WTC11 (cell line): ENCODE measurements at places on chromosomes 16 and 17. TPM values are rescaled to one million over a fixed set of nuclear protein-coding genes. Genes with fewer than 3 reads are reported as not detected.
A peak's percentile ranks its signal among the peaks of the same experiment; 100 is the strongest.

- no peak for DNase-seq
These were observed 343.3 kb downstream of the SLC39A11 start for GRCh38 chr17:72749119-72749572.

- DNase-seq: no peak
These were observed 97.5 kb downstream of the CYLD start for GRCh38 chr16:50839356-50839755.

RNF112 gene
- 4.5 to 5.1 TPM (median 4.9 TPM) in 3 replicates for total RNA-seq

CDH13 gene
- 0.48 to 0.81 TPM (median 0.62 TPM) in 3 replicates for total RNA-seq

ACSM2A gene
- 0.14 TPM in 1 of 3 replicates, not detected in the others for total RNA-seq

- peak; percentile 55 for DNase-seq
These were observed 1.5 kb downstream of the DLX3 start for GRCh38 chr17:49993423-49994060.

DNA sequence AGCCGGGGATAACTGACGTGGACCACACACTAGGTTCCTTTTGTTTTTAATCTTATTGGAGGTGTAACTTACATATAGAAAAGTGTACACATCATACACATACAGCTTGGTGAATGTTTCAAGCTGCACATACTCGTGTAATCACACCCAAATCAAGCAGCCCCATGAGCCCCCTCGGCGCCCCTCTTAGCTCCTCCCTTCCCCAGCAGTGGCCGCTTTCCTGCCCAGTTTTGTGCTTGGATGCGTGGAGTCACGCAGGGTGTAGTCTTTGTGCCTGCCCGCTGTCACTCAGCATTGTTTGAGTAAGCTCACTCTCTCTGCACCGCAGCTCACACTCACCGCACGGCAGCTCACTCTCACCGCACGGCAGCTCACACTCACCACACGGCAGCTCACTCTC is 151.7 kb upstream of the CHMP6 start:
- DNase-seq: no peak

CCDC154 gene
- 0.46 to 1.2 TPM (median 1.1 TPM) in 3 replicates for total RNA-seq

DNA sequence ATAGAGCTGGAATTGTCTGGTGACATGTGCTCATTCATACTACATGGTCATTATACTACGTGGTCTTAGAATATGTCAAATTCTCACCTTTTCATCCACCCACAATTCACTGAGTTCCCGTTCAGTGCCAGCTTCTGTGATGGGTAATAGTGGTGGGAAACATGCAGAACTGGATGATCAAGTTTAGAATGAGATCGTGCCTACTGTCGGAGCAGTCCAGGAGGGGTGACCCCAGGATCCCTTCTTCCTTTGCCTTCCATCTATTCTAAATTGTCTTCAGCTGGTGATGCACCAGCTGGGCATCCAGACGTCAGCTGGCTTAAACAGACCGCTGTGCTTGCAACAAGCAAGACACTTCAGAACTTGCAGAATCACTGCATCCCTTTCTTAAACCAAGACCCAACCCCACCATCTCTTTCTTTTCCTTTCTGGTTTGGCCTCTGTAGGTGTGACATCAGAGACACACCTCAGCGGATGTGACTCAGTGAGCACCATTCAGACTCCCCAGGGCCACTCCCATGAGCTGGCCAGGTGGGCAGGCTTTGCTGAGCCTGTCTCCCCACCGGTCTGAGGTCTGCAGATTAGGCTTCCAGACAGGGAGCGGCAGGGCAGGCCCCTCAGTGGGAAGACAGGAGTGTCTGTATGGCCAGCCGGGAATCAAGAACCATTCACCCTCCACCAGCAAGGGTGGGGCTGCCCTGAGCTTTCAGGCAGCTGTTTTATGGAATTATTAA is 18.1 kb downstream of the C17orf100 start:
- DNase-seq: no peak

KRTAP4-3 gene
- not detected in 3 replicates for total RNA-seq

GRCh38 chr17:61766520-61766919 is 96.8 kb downstream of the BRIP1 start:
- DNase-seq: no peak

DNA sequence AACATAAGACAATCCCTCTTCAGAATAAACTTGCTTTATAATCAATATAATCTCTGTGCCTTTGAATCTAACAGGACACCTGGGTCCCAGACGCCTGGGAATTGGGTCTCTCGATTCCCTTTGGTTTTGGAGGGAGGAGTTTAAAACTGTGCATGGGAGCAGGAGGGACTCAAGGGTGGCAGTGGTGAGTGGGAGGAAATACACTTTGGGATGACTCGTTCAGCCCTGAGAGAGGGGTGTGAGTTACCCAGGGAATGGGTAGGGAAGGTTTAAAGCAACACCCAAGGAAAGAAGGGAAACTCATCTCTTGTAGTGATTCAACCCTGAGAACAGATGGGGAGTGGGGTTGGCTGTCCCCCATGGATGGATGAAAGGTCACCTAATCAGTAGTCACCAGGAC is 1.6 kb downstream of the RANGRF start:
- no peak for DNase-seq

DNA sequence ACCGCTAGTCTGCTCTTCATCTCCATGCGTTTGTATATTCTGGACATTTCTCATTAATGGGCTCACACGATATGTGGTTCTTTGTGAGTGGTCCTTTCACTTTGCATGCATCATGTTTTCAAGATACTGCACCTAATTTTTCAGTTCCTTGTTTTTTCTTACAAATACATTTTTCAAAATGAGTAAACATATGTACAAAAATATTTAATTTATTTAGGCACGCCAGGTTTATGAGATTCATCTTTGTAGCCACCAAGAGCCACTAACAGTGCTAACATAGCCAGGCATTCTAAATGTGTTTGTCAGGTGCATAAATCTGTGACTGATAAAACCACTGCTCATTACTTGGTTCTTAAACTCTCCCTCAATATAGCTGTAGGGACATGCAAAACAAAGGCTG is 375.3 kb downstream of the WWOX start:
- DNase-seq: no peak

DNA sequence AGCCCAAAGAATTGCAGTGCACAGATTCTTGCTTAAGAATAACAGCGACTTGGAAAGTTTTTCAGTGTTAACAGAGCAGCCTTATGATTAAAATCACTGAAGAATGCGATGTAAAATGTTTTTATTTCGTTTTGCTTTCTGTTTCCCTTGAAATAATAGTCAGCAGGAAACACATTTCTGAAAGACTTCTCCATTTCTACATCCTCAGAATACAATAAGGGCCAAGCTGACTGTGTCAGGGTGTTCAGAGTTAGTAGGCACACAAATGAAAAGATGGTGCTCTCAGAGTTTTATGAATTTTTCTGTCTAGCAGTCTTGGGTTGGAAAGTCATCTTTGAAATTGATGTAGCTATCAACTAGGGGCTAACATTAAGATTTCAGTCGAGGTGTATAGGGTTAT is 582.9 kb upstream of the RBFOX1 start:
- DNase-seq: no peak

GRCh38 chr17:42133461-42134041 is 10.9 kb downstream of the HSPB9 start:
- no peak for DNase-seq

NLK gene
- total RNA-seq: 38.3 to 40.3 TPM (median 39.9 TPM) in 3 replicates

DNA sequence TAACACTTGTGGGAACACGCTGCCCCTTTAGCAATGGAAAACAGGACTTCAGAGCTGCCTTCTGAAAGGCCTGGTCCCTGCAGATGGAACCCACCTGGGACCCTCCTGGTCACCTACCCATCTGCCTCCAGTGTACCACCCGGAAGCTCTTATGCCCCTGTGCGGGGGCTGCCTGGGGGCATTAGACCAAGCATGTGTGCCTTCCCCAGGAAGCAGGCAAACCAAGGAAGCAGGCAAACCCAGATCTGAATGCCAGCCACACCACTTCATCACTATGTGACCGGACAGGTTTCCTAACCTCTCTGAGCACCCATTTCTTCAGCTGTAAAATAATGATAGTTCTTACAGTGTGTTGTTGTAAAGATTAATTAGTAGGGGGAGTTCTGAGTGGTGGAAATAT is 20.8 kb upstream of the LRRC37A3 start:
- no peak for DNase-seq

- no peak for DNase-seq
These were observed 48.8 kb upstream of the SDK2 start for GRCh38 chr17:73693071-73693470.

GRCh38 chr16:4695473-4696171 is 2.3 kb downstream of the NUDT16L1 start:
- no peak for DNase-seq

GRCh38 chr17:80750263-80750662 is 205.6 kb downstream of the RPTOR start:
- DNase-seq: no peak

GRCh38 chr17:4005296-4006164 is 41.3 kb upstream of the ATP2A3 start:
- DNase-seq: no peak

DNA sequence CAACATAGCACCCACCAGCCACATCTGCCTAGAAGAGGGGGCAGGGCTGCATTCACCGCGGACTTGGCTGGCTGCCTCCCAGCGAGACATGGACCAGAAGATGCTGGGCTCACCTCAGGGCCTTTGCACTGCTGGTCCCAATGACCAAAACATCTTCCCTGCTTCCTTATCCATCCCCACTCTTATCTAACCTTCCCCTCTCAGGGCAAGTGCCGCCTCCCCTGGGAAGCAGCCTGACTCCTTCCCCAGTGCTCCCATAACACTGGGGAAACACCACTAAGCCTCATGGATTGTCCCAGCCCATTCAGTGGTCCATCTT is 5.7 kb downstream of the TMC6 start:
- DNase-seq: no peak

GRCh38 chr16:29978081-29978480 is 4.4 kb downstream of the TAOK2 start:
- no peak for DNase-seq

GP1BA gene
- total RNA-seq: not detected in 3 replicates

FOXN1 gene
- total RNA-seq: not detected in 3 replicates

- DNase-seq: peak; percentile 89
These were observed at the start of gene WDR81 for GRCh38 chr17:1724351-1724868. WDR81 (plus strand) TSS chr17:1724704; CDS start chr17:1724960, 256 bp downstream.

- no peak for DNase-seq
These were observed 108.0 kb downstream of the CCDC182 start for GRCh38 chr17:57636985-57637665.

DNA sequence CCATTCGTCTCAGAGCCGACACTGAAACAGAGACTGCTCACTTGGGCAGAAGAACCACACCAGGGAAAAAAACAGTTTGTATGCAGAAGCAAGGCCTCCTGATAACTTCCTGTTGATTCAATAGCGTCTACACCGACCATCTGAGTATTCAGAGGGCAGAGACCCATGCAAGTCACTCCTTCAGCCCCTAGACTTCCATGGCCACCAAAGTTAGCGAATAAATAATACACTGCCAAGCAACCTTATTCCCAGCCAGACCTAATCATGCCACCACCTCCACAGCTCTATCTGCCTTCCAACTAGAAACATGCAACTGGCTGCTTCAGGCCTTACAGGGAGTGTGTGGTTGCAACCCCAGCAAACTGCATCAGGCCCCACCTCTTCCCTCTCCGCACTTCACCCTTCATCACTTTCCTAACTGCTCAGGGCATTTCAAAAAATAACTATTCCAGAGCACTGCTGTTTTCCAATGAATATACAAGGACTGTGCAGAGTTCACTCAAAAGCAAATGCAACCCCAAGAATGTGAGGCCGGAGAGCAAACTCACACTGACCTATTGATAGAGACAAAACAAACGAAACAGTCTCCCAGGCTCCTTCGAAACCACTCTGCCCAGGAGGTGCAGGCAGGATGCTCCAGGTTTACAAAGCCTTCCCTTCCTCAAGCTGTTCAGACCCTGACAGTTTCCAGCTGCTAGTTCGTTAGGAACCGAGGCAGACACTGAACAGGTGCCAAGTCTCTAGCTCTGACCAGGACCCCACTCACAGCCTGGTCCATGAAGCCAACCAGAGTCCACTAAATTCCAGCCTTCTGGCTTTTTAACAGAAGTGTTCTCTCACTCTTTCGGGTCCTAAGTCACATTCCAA is 3.6 kb downstream of the USP7 start:
- no peak for DNase-seq

- no peak for DNase-seq
These were observed 23.2 kb downstream of the LITAF start for GRCh38 chr16:11563493-11564040.

GRCh38 chr16:85138825-85139627 is 26.8 kb upstream of the CIBAR2 start:
- no peak for DNase-seq

ARL4D gene
- 11.9 to 13.4 TPM (median 13.0 TPM) in 3 replicates for total RNA-seq

DNA sequence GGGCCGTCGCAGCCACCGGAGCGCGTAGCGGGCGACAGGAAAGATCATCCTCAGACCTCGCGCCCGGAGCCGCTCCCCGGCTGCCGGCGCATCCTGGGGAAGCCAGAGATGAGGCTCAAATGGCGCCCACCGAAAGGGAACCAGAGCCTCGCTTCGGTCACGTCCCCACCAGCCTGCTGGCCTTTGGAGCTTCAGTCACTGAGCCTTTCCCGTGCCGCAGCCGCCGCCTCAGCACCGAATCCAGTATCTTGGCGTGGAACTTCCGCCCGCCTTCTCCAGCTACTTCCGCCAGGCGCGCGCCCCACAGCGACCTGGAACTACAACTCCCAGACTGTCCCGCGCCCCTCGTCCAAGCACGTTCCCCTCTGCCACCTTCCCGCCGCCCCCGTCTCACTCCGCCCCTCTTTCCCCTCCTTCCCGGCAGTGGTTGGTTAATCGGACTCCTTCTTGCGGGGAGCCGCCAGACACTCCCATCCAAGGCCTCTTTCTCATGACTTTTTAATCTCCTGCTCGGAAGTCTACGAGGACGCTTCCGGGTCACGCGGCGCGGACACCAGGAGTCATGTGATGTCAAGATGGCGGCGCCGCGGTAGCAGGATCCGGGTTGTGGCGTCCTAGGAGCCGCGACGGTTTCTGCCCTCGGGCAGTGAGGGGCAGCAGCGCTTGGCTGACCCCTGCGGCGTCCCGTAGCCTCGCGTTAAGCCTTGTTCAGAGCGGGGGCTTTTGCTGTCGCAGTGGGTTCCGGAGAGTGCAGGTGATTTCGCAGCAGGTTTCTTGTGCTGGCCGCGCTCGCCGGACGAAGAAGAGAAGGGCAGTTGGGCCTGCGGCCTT is at the start of the genes SMCR8 and TOP3A:
SMCR8 (plus strand) TSS at position 563 of the 831 bp plus-strand sequence. CDS start 497 bp downstream, outside the sequence.
TOP3A (minus strand) TSS at position 264 of the 831 bp plus-strand sequence; CDS start at position 48, 216 bp downstream.
- DNase-seq: peak; percentile 93

CWC25 gene
- 16.1 to 17.3 TPM (median 17.1 TPM) in 3 replicates for total RNA-seq

CRAMP1 gene
- 24.0 to 27.4 TPM (median 25.9 TPM) in 3 replicates for total RNA-seq

- DNase-seq: no peak
These were observed 13.3 kb upstream of the RFWD3 start for GRCh38 chr16:74679983-74680382.

DNA sequence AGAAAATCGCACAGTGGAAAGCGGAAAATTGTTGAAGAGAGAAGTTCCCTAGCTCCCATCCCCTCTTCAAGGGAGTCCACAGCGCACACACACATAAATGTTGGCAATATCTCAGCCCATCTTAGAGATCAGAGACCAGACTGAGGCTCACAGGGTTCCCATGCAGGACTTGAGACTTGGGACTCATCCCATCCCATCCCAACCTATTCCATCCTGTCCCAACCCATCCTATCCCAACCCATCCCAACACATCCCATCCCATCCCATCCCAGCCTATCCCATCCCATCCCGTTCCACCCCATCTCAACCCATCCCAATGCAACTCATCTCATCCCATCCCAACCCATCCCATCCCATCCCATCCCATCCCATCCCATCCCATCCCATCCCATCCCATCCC is 29.6 kb downstream of the GSG1L start:
- DNase-seq: no peak

KRTAP16-1 gene
- total RNA-seq: not detected in 3 replicates

- no peak for DNase-seq
These were observed 25.0 kb downstream of the FBXL20 start for GRCh38 chr17:39376434-39376833.

KRTAP2-1 gene
- not detected in 3 replicates for total RNA-seq

- no peak for DNase-seq
These were observed 131.3 kb downstream of the CBLN1 start for GRCh38 chr16:49150341-49150740.

GRCh38 chr16:15607700-15608396 is 35.1 kb downstream of the MARF1 start:
- DNase-seq: no peak
